Smooth muscle cell of the brain vasculature (primary cell): ENCODE measurements at places on chromosomes 2 and 18.

GRCh38 chr2:106109675-106110424 lies 84.3 kb downstream of the UXS1 start:
- DNase-seq: no peak

GRCh38 chr2:239588451-239589269 lies 187.8 kb upstream of the HDAC4 start:
- DNase-seq: no peak

- no peak for DNase-seq
Observed at GRCh38 chr18:79305911-79306310, 89.8 kb upstream of the NFATC1 start.

DNA sequence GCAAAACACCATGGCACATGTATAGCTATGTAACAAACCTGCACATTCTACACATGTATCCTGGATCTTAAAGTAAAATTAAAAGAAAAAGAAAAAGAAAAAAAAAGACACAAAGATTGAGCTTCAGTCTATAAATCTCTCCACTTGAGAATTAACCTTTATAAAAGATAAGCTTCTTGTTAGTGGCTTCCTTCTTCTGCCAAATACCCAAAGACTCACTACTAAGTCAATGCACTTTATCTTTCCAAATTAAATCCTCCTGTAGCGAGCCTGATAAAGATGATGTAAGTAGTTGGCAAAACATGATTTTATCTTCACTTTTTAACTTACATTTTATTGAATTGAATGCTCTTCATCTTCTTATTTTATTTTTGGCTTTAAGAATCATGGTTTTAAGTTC lies 349.9 kb downstream of the TRIB2 start:
- DNase-seq: no peak

- DNase-seq: no peak
Observed at GRCh38 chr2:221468317-221468716, 103.8 kb downstream of the EPHA4 start.

- DNase-seq: no peak
Observed at GRCh38 chr18:63664571-63664970, 2.9 kb upstream of the SERPINB3 start.

DNA sequence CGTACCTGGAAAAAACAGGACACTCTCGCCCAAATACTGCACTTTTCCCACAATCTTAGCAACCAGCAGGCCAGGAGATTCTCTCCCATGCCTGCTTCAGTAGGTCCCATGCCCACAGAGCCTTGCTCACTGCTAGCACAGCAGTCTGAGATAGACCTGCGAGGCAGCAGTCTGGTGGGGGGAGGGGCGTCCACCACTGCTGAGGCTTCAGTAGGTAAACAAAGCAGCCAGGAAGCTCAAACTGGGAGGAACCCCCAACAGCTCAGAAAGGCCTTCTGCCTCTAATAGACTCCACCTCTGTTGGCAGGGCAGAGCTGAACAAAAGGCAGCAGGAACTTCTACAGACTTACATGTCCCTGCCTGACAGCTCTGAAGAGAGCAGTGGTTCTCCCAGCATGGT lies 1202.8 kb upstream of the ACVR2A start:
- DNase-seq: no peak

GRCh38 chr2:99444222-99444621 lies 45.6 kb downstream of the REV1 start:
- no peak for DNase-seq

- no peak for DNase-seq
Observed at GRCh38 chr2:237322564-237322963, 91.4 kb downstream of the COL6A3 start.

- DNase-seq: no peak
Observed at GRCh38 chr2:204441316-204441715, 104.0 kb upstream of the PARD3B start.

DNA sequence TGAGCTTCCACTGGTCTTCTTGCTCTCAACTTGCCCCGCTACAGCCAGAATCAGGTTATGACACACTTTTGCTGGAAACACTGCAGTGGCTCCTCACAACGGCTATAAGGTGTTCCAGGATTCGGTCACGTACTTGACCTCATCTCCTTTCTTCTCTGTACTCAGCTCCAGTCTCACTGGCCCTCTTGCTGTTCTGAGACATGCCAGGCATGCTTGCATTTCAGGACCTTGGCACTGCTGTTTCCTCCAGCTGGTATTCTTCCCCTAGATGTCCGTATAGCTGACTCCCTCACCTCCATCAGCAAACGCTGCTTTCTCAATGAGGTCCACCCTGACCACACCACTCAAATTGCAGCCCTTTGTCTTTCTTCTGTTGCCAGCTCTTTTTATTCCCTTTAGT lies 31.9 kb upstream of the C1GALT1C1L start:
- no peak for DNase-seq

GRCh38 chr2:121010998-121011397 lies 274.0 kb downstream of the TFCP2L1 start:
- DNase-seq: no peak

GRCh38 chr2:157890969-157891642 lies 15.0 kb upstream of the ACVR1 start:
- DNase-seq: no peak

GRCh38 chr2:188345020-188345419 lies 53.3 kb downstream of the GULP1 start:
- no peak for DNase-seq
